ENCODE measurements at places on chromosomes 3 and 15. TPM values are rescaled to one million over a fixed set of nuclear protein-coding genes. Genes with fewer than 3 reads are reported as not detected.

DNA sequence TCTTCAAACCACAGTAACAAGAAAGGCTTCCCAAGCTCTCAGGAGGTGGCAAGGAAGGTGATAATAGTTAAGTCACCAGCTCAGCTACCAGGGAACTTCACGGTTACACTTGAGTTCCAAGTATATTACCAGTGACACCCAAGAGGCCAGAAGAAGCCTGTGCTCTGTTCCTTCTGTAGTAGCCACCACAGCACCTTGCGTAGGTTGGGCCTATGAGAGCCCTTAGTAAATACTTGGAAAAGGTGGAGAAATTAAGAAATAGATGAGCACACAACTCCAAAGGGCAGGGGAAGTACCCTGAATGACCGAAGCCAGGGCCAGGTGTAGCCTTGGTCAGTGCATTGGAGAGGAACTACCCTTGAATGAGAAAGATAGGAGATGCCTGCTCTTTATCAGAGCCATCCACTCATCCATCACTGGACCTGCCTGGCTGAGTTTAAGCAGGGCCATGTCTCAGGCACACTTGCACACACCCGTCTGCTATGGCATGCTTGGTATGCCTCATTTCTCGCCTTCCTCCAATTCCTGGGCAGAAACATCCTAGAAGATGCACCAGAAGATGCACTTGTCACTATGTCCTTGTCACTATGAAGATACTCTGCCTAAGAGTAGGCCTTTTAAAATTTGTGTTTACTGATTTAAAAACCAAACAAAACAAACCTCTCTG is 32.6 kb upstream of the NDUFB4 start:
- no peak for DNase-seq

Gene ITIH3
- 5.7 TPM for polyA plus RNA-seq

DNA sequence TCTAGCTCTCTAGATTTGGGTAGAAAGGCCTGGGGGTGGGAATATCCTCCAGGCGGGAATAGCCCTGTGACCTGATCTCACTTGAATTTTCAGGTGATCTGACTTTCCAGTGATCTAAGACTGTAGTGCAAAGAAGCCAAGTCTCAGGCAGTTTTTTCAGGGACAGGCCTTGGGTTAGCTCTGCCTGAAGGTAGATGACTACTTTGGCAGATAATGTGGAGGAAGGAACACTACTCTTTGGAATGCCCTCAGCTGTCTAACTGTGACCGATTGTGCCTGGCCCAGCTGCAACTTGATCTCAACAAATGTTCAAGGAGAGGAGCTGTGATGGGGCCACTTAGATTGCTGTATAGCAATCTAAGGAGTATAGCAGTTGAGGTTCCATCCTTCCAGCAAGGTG is 193.7 kb downstream of the TCF12 start:
- no peak for DNase-seq

Gene TMIE
- polyA plus RNA-seq = 0.47 TPM

Gene LDHAL6B
- 0.23 TPM for polyA plus RNA-seq

GRCh38 chr3:97692831-97693230 is 71.7 kb upstream of the ARL6 start:
- DNase-seq = no peak

Gene ERC2
- polyA plus RNA-seq = 3.9 TPM

GRCh38 chr3:4021162-4021561 is 221.9 kb downstream of the LRRN1 start:
- DNase-seq = peak; percentile 22

- DNase-seq = no peak
These were observed 27.3 kb downstream of the PARP16 start for GRCh38 chr15:65259367-65259797.

Data from left kidney (tissue), 8 donors.